T follicular helper cell (primary cell): ENCODE measurements at places on chromosomes 7 and 10.

DNA sequence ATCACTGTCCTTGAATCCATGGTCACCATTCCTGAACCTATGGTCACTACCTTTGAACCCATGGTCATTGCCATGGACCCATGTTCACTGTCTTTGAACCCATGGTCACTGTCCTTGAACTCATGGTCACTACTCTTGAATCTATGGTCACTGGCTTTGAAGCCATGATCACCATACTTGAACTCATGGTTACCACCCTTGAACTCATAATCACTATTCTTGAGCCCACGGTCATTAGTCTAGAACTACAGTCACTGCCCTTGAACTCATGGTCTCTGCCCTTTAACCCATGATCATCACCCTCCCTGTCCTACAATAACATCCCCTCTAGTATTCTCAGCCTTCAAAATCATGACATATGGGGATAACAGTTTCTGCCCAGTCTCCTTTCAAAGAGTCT lies 270.5 kb downstream of the CXCL12 start:
- DNase-seq = no peak

DNA sequence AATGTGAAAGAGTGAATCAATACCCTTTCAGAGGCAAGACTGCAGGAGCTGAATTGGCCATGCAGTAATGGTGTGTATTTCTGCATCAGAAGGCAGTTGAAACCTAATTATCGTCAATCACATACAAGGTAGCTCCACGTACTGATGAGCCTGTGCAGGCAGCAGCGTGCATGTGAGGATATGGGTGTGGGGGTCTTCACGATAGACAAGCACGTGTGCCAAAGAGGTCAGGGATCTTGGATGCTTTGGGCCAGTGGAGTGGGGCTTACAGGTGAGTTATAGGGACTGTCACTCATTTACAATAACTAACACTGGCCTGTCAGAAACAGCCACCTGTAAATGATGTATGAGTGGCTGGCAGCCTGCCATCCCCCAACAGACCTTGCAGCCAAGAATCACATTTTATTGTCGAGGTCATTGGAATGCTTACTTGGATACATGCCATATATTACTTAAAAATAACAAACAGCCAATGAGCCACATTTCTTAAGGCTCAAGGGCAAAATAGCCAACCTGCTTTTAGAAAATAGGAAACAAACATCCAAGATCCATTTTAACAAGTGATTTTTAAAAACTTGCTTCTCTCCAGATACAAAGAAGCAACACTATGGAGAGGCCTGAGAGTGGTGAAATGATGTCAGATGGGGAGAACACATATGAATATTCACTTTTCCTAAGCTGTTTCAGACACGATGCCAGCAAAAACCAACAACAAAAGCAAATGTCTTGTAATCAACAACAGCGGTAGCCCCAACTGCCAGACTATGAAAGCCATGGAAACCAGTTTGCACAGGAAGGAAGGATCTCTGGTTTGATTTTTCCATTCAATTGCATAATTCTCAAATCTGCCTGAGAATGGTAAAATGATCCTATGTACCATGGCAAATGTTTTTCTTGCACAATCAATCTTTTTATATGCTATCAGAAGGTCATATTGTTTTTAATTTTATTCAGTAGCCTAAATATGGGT lies 210.7 kb downstream of the SKAP2 start:
- DNase-seq = no peak

DNA sequence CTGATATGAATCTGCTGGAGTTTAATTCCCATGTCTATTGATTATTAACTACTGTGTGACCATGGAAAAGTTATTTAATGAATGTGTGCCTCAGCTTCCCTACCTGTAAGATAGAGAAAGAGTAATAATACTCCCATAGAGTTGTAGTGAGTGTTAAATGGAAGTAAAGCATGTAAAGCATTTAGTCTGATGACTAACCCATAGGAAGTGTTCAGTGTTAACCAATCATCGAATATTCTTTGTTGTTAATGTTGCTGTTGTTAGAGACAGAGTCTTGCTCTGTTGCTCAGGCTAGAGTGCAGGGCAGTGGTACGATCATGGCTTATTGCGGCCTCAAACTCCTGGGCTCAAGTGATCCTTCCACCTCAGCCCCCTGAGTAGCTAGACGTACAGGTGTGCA lies 36.2 kb upstream of the CCDC6 start:
- no peak for DNase-seq

GRCh38 chr10:113753020-113753692 lies 1.7 kb downstream of the PLEKHS1 start:
- DNase-seq = no peak

DNA sequence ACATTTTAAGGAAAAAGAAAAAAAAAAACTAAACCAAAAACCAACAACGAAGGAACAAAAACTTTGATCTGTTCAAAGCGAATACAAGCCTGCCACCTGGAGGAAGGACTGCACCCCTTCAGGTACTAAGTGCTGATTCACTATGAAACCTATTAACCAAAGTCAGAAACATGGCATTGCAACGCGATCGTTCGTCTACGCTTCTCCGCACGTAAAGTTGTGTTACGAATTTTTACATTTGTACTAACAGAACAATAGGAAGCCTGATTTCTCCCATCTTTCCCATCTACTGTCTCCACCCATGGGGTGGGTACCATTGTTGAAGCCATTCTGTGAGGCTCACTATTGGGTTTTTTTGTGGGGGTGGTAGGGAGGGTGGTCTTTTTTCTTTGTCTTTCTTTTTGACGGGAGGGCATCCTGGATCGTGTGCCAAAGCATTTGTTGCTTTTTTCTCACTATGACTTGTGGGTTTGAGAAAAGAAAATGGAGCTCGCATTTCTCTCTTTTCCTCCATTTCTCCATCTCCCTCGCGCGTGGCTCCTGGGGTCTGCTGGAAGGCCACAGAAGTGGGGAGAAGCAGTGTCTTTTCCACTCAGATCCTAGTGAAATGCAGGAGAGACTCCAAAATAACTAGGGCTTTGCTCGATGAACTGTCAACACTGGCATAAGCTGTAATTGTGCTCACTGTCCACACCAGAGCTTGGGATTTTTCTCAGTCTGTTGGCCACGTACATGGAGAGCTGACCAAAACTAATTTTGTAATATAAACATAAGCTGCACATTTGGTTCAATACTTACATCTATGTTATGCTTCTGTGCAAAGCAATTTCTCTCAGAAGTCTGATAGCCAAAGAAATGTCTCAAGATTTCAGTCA lies 100.9 kb upstream of the YAE1 start:
- peak; percentile 7 for DNase-seq

DNA sequence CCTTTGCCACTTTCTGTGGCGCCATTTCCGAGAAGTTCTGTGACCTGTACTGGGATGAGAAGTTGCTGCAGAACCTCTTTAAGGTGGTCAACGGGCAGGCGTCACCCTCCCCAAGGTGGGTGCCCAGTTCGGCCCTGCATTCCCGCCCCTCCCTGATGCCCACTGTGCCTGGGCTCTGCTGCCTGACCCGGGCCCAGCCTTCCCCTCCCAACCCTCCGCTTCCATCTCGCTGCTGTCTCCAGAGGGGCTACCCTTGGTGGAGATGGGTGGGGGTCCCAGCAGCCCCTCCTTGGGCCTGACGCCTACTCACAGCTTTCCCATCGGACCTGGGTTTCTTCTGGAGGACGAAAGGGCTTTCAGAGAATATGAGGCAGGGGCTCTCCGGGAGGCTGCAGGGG lies 30.5 kb upstream of the UTF1 start:
- DNase-seq = no peak

DNA sequence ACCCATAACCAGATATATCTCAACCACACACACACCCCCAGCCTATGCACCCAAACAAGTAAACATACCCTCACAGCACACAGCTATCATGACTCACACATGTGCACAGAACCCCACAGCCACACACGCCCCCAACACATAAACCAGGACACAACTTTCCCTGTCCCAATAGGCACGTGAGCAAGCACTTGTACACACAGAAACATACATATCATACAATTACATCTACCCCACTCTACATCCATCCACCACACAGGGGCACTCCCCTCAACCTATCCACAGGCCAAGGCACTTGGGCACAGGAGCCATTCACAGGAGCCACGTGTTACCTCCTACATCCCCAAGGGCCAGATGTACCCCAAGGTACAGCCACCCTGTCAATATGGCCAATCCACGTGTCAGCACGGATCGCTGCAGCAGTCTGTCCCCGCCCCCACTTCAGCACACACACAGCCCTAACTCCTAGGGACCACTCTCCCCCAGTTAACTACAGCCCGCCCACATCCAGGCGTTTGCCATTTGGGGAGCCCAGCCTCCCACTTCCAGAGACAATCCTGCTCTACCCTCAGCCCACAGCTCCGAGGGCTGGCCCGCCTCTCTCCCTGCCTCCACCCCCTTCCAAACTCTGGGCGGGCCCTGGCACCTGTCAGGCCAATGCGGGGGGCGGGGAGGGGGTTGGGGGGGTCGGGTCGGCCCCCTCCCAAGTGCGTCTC lies 163.5 kb downstream of the SH3PXD2A start:
- no peak for DNase-seq

DNA sequence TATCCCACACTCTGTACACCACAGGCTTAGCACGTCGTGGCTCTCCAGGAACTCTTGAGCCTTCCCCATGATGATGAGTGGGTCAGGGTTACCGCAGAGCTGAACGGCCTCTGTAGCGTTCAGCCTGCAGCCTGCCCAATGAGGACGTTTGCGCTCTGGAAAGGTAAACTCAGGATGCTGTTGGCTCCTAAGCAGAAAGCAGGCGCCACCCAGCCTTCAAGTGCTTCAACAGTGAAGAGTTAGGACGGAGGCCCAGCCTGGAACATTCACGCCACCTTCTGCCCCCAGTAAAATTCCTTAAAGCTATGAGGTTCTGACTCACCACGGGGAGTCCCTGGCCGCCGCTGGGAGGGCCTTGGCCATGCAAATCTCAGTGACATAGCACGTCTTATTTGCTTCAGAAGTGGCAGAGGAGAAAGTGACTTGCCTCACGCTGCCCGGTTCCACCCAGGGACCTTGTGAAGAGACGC lies 161.5 kb upstream of the SH2B2 start:
- no peak for DNase-seq

- DNase-seq = no peak
These were observed 149.2 kb downstream of the RPS24 start for GRCh38 chr10:78182841-78183240.

DNA sequence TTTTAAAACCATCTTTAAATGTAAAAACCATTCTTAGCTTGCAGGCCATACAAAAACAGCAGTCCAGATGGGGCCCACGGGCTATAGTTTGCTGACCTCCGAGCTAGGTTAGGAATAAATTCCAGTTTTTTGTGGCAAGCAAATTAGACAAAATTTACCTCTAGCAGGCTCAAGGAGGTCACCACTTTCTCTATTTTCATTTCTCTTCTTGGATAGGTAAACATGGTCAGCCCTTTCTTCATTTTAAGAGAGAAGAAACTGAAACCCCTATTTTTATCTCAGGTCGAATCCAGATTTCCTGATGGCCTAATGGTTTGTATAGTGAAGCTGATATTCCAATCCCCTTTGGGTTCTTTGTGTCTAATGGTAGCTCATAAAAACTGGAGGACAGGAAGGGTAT lies 10.7 kb downstream of the IKZF5 start:
- no peak for DNase-seq

DNA sequence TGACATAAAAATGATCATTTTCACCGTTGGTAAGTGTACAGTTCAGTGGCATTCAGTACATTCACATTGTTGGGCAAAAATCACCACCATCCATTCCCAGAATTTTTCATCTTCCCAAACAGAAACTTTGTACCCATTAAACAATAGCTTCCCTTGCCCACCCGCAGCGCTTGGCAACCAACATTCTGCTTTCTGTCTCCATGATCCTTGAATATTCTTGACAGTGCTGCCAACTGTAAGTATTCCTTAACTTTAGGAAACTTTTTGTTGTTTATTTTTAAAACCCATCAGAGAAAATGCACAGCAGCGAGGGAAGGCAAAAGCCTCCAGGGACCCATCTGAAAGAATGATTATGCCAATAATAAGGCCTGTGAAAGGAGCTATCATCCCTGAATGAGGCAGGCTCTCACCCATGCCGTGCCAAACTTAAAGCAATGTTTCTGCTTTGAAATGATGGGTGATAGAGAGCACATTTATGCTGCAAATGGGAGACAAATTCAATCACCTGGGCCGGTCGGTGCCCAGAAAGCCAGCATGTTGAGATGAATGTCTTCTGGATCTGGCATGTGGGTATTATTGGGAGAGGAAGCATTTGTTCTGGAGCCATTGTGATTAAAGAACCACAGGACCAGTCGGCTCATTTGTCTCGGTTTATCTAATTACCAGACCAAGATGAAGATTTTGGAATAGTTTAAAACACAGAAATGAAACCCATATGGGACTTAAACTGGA lies 202.1 kb upstream of the NPVF start:
- no peak for DNase-seq

GRCh38 chr10:86371691-86372090 lies 5.1 kb upstream of the GRID1 start:
- DNase-seq = no peak
